ENCODE measurements at places on chromosomes 6 and 20. TPM values are rescaled to one million over a fixed set of nuclear protein-coding genes. Genes with fewer than 3 reads are reported as not detected.

The ZSCAN16 gene
- total RNA-seq = 14.8 TPM

The ARMC2 gene
- 11.2 TPM for total RNA-seq

The OR2H2 gene
- not detected for total RNA-seq

The CD24 gene
- not detected for total RNA-seq

The SIRPG gene
- total RNA-seq = 34.9 TPM

The CLPSL1 gene
- not detected for total RNA-seq

The EYA2 gene
- not detected for total RNA-seq

The SAPCD1 gene
- total RNA-seq = 3.7 TPM

The LTA gene
- total RNA-seq = 17.3 TPM

The EBF4 gene
- 2.8 TPM for total RNA-seq

The SLC17A4 gene
- total RNA-seq = not detected

The CDC40 gene
- total RNA-seq = 38.0 TPM

The PGC gene
- not detected for total RNA-seq

- H3K4me1 ChIP-seq = no peaks in the 10 kb centered on the region
- H3K36me3 ChIP-seq = no peaks in the 10 kb centered on the region
- peaks cover 15% of the 10 kb centered on the region for H3K27me3 ChIP-seq
- no peak overlapping the region for H3K4me3 ChIP-seq
- DNase-seq = no peak
Observed at GRCh38 chr20:63821811-63822210, 9.3 kb downstream of the ZBTB46 start.

GRCh38 chr20:33917831-33918525 lies 75.7 kb upstream of the RALY start:
- H3K27me3 ChIP-seq = no peaks in the 10 kb centered on the region
- peaks cover 12% of the 10 kb centered on the region for H3K4me1 ChIP-seq
- H3K4me3 ChIP-seq = no peak overlapping the region
- no peaks in the 10 kb centered on the region for H3K36me3 ChIP-seq
- H3K27ac ChIP-seq = no peak overlapping the region

GRCh38 chr20:20430066-20430465 lies 62.2 kb downstream of the INSM1 start:
- no peaks in the 10 kb centered on the region for H3K27me3 ChIP-seq
- no peak overlapping the region for H3K4me3 ChIP-seq
- no peak overlapping the region for H3K27ac ChIP-seq
- H3K4me1 ChIP-seq = no peaks in the 10 kb centered on the region
- no peak for DNase-seq

- peaks cover 1% of the 10 kb centered on the region for H3K4me1 ChIP-seq
- no peak overlapping the region for H3K4me3 ChIP-seq
- H3K36me3 ChIP-seq = no peaks in the 10 kb centered on the region
- H3K27ac ChIP-seq = no peak overlapping the region
- DNase-seq = no peak
Observed at GRCh38 chr6:36793913-36794712, 45.1 kb downstream of the CPNE5 start.

DNA sequence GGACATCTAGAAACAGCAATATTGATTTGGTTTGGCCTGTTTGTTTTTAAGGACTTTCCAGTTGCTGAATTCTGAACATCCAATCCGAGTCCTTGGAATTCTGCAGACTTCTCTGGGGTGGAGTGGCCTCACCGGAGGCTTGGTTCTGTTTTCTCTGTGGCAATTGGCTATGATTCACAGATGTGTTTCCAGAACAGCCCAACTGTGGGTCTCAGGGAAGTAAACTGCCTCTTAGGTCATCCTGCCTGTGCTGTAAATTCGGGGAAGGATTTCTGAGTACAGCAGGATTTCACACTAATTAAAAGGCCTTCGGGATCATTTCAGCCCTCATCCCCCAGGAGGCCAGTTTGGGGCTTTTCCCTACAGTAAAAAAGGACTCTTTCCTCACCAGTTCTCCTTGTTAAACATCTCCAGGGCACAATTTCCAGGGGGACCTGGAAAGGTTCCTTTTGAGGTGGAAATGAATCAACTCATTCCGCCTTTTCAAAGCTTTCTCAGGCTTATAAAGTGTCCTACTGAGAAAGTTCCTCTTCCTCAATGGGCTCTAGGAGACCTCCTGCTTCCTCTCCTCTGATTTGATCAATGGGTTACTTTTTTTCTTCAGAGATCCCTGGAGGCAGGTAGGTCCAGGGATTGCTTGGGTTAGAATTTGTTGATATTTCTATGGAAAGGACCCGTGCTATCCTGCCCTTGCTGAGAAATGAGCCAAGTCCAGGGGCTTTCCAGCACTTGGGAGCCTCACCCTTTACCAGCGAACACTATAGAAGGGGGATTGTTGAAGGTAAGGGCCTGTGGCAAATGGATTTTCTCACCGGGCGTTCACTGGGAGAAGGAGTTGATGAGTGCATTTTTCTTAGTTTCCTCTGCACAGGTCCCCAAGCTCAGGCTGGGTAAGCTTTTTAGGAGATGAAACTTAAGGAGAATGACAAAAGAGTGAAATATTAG lies 114.6 kb downstream of the CLIC5 start:
- no peaks in the 10 kb centered on the region for H3K4me1 ChIP-seq
- H3K27ac ChIP-seq = no peak overlapping the region
- no peaks in the 10 kb centered on the region for H3K36me3 ChIP-seq
- no peak for DNase-seq
- H3K4me3 ChIP-seq = no peak overlapping the region

- no peaks in the 10 kb centered on the region for H3K36me3 ChIP-seq
- DNase-seq = no peak
- no peaks in the 10 kb centered on the region for H3K27me3 ChIP-seq
- no peak overlapping the region for H3K27ac ChIP-seq
- no peaks in the 10 kb centered on the region for H3K4me1 ChIP-seq
- H3K4me3 ChIP-seq = no peak overlapping the region
Observed at GRCh38 chr6:161169696-161170095, 104.2 kb downstream of the AGPAT4 start.

- no peaks in the 10 kb centered on the region for H3K27me3 ChIP-seq
- H3K36me3 ChIP-seq = no peaks in the 10 kb centered on the region
- DNase-seq = no peak
- H3K4me1 ChIP-seq = no peaks in the 10 kb centered on the region
- no peak overlapping the region for H3K27ac ChIP-seq
Observed at GRCh38 chr20:24462460-24463010, 6.9 kb upstream of the SYNDIG1 start.

DNA sequence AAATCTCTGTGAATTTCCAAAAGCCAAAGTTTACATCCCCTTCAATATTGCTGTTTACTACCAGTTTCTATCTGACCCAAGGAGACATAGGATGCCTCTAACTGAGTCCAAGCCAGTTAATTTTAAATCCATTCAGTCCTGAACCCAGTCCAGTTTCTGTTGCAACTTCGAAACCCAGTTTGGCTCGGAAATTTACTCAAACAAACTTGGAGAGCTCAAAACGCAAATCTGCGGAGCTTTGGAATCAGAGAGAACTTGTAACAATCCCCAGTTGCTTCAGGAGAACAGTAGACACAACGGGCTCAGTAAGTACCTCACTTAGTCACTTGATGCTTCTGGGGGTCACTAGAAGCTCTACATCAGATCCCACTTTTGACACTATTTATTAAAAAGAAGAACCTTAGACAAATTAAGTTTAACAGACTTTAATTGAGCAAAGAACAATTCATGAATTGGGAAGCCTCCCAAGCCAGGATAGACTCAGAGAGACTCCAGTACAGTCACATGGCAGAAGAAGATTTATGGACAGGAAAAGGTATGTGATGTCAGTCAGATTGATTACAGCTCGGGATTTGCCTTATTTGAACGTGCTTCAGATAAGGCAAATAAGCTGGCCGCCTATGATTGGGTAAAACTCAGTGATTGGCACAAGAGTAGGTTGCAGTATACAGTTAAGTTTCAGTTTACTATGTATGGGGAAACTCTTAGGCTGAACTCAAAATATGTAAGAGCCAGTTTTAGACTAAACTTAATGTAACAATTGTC lies 118.0 kb downstream of the RFPL4B start:
- H3K27ac ChIP-seq = no peak overlapping the region
- no peaks in the 10 kb centered on the region for H3K36me3 ChIP-seq
- H3K27me3 ChIP-seq = no peaks in the 10 kb centered on the region
- no peak overlapping the region for H3K4me3 ChIP-seq

GRCh38 chr6:135901774-135902524 lies 50.4 kb downstream of the PDE7B start:
- H3K27me3 ChIP-seq = no peaks in the 10 kb centered on the region
- no peaks in the 10 kb centered on the region for H3K36me3 ChIP-seq
- no peak for DNase-seq
- H3K4me3 ChIP-seq = no peak overlapping the region

- no peak for DNase-seq
- no peak overlapping the region for H3K27ac ChIP-seq
- H3K27me3 ChIP-seq = no peaks in the 10 kb centered on the region
Observed at GRCh38 chr6:165850434-165851019, 187.5 kb upstream of the PDE10A start.

DNA sequence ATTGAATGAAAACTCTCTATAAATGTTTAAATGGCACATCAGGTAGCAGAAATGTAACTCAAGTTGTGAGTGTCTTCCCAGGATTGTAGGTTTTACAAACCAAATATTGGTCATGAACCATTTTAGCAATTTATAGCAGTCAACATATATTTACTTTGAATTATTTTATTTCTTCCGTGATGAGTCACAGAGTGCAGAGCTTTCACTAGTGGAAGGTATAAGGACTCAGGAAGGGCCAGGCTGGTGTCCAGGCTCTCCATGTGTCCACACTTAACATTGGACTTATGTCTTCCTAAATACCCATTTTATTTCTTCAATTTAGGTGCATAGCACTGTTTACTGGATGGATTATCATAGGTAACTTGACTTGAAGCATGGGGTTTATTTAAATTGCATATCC lies 120.9 kb downstream of the OLIG3 start:
- no peak overlapping the region for H3K4me3 ChIP-seq
- no peaks in the 10 kb centered on the region for H3K27me3 ChIP-seq
- peaks cover 13% of the 10 kb centered on the region for H3K4me1 ChIP-seq
- no peak for DNase-seq

- H3K4me3 ChIP-seq = no peak overlapping the region
- no peaks in the 10 kb centered on the region for H3K36me3 ChIP-seq
- H3K27ac ChIP-seq = no peak overlapping the region
- no peaks in the 10 kb centered on the region for H3K4me1 ChIP-seq
Observed at GRCh38 chr20:58459058-58459750, 56.0 kb downstream of the APCDD1L start.

- H3K27me3 ChIP-seq = no peaks in the 10 kb centered on the region
- no peak overlapping the region for H3K27ac ChIP-seq
- H3K4me3 ChIP-seq = no peak overlapping the region
- no peak for DNase-seq
- no peaks in the 10 kb centered on the region for H3K36me3 ChIP-seq
Observed at GRCh38 chr20:52172392-52173047, 19.1 kb downstream of the ZFP64 start.

DNA sequence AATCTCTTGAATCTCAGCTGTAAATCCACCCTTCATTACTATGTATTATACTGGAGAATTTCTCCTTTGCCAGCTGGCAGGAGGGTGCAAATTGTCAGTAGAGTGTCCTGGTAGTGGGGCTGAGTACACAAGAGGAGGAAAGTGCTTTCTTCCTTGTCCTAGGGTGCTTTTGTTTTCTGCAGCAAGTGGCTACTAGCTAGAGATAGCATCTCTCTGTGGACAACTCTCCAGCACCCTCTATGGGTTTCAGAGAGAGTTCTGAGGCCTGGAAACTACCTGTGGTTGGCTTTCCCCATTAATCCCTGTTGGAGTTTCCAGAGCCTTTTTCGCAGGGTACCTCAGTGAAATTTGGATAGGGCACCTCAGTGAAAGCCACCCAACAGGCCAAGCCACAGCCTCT lies 422.5 kb upstream of the RGS17 start:
- no peak for DNase-seq
- no peak overlapping the region for H3K27ac ChIP-seq
- no peaks in the 10 kb centered on the region for H3K27me3 ChIP-seq

DNA sequence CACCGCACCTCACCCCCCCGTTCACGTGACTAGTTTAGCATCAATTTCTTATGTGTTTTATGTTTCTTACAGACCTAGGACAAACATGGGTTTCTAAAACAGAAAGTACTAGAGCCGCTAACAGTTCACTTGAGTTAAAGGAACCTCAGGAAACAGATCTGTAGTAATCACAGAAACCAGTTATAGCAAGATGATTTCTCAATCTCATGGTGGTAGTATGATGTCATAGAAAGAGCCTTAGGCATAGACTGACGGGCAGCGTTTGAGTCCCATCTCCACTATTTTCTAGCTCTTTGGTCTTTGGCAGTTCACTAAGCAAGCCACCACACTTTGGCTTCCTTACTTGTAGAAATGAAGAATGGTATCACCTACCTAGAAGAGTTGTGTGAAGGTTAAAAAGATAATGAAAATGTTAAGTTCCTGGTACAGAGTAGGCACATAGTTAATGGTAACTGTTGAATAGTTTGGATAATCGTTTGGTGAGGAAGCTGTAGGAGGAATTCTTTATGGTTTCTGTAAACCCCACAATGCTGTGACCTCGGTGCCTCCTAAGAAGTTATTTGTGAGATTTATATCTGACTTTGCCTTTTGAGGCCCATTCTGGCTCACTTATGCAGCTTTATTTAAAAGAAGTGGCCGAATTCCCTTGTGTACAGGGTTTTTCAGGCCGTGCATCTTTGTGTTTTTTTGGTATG lies 21.3 kb downstream of the CTNNBL1 start:
- no peak for DNase-seq
- H3K4me3 ChIP-seq = no peak overlapping the region
- no peaks in the 10 kb centered on the region for H3K27me3 ChIP-seq
- peaks cover 4% of the 10 kb centered on the region for H3K4me1 ChIP-seq

GRCh38 chr6:147005499-147005898 lies 198.7 kb upstream of the STXBP5 start:
- DNase-seq = no peak
- no peaks in the 10 kb centered on the region for H3K36me3 ChIP-seq
- H3K27ac ChIP-seq = no peak overlapping the region
- H3K27me3 ChIP-seq = no peaks in the 10 kb centered on the region
- no peak overlapping the region for H3K4me3 ChIP-seq
- no peaks in the 10 kb centered on the region for H3K4me1 ChIP-seq

- no peak overlapping the region for H3K4me3 ChIP-seq
- H3K36me3 ChIP-seq = no peaks in the 10 kb centered on the region
- DNase-seq = no peak
- H3K4me1 ChIP-seq = peaks cover 19% of the 10 kb centered on the region
- no peak overlapping the region for H3K27ac ChIP-seq
- H3K27me3 ChIP-seq = no peaks in the 10 kb centered on the region
Observed at GRCh38 chr20:364905-365794, 15.4 kb upstream of the TRIB3 start.

Data from CD4-positive, alpha-beta memory T cell (primary cell).